Activated CD4-positive, alpha-beta T cell treated with anti-CD3 and anti-CD28 coated beads, Interleukin-10, Interleukin-2, amounts not matched to agents 100 ng/mL and 50 ng/mL, durations not matched to agents 16 hours and 8 hours (primary cell): ENCODE measurements at places on chromosomes 13 and 19.
A peak's percentile ranks its signal among the peaks of the same experiment; 100 is the strongest.

DNA sequence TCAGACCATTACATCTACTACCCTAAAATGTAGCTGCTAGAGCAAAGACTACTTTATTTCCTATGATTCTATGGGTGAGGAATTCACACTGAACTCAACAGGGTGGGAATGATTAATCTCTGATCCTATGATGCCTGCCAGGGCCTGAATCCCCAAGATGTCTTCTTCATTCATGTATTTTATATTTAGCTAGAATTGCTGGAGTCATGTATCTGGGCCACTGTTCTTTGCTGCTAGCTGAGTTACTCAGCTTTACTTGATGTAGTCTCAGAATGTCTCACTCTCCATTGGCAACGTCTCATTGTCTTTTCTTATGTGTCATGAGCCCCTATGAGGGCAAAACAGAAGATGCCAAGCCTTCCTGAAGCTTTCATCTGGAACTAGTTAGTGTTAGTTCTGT, 21.1 kb downstream of the ZNF582 start:
- DNase-seq, result no peak

- DNase-seq, result peak; percentile 38
These were observed 23.0 kb downstream of the PIN1 start for GRCh38 chr19:9857920-9858746.

GRCh38 chr19:33795370-33796163, 1.1 kb upstream of the KCTD15 start:
- DNase-seq, result peak; percentile 77

GRCh38 chr19:37936886-37937285, 29.9 kb downstream of the SIPA1L3 start:
- no peak for DNase-seq

GRCh38 chr19:48511800-48512503, at the start of gene LMTK3:
TSS of gene LMTK3 (minus strand) at chr19:48511835. CDS start at chr19:48511576, 259 bp downstream.
- peak; percentile 78 for DNase-seq

- DNase-seq, result peak; percentile 60
These were observed 702 bp downstream of the PTH2 start for GRCh38 chr19:49422407-49423070.

DNA sequence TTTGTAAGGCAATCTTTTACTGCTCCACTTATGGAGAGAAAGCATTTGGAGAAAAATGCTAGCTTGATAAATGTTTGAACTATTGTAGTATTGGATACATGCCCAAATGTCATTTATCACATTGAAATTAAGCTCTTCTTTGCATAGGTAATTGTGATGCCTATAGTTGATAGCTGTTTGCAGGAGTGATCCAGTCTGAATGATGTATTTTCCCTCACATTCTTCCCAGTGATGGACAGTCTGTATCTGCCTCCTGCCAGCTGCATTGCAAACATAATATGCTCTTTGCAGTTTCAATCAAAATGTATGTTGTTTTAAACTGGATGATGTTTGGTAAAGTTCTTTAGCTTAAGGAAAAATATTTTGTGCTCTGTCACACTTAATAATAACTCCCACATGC, 89.8 kb downstream of the EDNRB start:
- no peak for DNase-seq

DNA sequence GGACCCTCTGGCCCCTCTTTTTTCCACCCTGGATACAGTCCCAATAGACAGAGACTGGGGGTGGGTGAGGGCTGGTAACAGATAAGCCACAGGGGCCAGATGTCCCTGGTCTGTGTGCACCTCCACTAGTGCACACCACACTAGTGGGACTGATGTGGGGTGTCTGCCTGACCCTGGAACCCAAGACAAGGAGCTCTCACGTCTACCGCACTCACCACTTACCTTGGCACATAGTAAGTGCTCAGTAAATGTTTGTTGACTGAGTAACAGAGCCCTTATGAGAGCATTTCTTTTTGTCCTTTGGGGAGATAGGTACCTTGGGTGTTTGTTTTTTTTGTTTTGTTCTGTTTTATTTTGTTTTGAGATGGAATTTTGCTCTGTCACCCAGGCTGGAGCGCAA, 23.1 kb upstream of the ZNF414 start:
- DNase-seq, result no peak

DNA sequence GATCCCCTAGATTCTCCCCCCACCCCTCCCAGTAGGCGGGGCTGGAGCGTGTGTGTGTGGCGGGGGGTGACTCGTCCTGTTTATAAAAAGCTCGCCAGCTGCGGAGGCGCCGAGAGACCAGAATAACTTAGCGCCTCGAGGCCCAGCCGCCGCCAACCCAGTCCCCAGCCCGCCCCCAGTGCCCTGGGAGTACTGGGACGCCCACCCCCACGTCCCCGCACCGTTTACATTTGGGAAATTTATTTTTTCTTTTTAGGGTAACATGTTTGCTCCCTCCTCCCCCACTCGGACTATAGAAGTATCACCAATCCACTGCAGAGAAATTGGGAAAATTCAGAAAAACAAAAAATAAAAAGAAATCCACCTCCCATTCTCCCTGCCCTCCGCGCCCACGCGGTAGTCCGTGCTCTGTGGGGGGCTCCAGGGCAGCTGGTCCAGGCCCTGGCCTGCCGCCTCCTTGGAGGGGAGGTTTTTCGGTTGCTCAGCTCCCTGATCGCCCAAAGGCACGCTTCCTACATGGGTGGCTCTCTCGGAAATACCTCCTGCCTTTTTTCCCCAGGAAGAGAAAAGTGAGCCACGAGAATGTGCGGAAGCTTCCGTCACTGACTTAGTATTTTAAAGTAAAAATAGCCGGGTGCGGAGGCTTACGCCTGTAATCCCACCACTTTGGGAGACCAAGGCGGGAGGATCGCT, 1.5 kb upstream of the RAB3A start:
- peak; percentile 42 for DNase-seq

- DNase-seq, result no peak
These were observed 84.8 kb downstream of the PCDH17 start for GRCh38 chr13:57716295-57716694.

GRCh38 chr19:1827566-1828278, 15.6 kb upstream of the ATP8B3 start:
- DNase-seq, result no peak

DNA sequence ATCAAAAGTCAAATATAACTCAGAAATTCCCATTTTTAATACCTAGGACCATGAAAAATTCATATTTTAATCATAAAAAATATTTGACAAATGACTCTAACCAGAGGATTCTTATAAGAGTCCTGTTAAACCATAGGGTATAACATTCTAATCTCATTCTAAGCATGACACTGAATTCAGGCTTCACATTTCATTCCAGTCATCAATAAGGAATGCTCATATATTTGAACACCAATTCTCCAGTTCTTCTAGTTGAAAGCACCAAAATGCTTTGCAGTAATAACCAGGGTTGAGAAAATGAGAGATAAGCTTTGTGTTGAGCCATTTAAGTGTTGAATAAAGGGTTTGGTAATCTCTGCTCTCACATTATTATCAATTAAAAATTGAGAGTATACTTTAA, 147.5 kb downstream of the VWA8 start:
- no peak for DNase-seq

- DNase-seq, result no peak
These were observed 121.6 kb upstream of the SGCG start for GRCh38 chr13:23059173-23059572.

DNA sequence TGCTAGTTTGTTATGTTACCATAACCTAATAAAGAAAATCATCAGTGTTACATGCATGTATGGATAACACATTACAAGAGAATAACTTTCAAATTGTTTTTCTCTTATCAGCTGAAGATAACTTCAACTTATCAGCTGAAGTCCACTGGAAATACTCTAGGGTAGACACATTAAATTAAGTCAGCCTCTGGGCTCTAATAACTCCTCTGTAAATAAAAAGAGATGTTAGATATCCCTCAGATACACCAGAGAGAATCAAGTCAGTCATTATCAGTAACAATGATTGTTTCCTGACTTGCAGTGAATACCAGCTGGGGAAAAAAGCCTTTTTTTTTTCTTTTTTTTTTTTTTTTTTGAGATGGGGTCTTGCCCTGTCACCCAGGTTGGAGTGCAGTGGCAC, 1.6 kb upstream of the KBTBD7 start:
- DNase-seq, result no peak

- no peak for DNase-seq
These were observed 9.8 kb downstream of the GJA3 start for GRCh38 chr13:20151016-20151415.

DNA sequence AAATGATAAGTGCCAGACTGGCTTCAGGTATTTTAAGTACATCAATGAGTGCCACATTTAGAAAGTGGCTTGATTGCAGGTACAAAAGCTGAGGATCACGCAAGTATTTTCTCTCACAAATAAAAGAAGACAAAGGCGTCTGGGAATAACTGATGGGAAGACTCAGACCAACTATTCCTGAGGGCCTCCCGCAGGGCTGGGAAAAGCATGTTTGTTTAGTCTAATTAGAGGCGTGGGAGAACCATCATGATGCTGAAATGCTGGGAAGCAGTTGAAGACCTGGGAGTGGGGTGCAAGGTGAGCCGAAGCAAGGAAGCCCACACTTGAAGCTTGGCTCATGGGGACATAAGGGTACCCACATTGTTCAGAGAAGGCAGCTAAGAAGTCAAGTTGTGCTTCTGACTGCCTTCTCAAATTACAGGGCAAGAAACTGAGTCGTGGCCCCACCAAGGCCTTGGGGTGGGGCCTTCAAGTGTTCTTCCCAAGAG, 536.0 kb downstream of the MYO16 start:
- no peak for DNase-seq

DNA sequence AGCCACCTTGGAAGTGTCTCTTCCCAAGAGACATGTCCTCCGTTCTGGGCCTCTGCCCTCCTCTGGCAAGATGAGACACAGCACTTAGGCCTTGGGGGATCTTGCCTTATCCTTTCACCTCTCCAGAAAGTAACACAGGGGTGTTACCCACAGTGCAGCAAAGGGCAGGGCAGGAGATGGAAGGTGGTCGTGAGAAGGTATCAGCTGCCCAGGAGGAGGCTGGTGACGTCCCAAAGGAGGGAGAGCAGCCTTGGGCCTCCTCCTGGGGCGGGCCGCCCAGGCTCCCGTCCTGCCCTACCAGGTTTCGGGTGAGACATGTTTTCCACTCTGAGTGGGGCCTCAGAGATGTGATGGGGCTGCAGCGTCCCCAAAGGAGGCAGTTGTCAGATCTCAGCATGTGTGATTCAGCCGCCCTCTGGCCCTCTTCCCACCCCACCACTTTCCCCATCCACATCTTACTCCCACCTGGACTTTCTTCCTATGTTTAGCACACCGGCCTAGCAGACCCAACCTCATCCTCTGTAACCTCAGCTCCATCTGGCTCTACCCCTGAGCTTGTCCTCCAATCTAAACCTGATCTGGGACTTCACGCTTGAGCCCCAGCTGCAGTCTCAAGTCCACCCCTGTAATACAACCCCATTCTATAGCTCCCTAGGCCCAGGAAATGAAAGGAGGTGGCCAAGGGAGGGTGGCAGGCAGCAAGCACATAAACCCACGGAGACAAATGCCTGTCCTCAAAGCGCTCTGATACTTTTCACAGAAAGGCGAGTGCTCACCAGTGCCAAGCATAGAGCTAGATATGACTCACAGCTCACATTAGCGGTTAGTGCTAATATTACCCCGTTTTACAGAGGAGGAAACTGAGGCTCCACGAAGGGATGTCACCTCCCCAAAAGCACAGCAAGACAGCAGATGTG, 9.3 kb downstream of the POU2F2 start:
- DNase-seq, result peak; percentile 80

DNA sequence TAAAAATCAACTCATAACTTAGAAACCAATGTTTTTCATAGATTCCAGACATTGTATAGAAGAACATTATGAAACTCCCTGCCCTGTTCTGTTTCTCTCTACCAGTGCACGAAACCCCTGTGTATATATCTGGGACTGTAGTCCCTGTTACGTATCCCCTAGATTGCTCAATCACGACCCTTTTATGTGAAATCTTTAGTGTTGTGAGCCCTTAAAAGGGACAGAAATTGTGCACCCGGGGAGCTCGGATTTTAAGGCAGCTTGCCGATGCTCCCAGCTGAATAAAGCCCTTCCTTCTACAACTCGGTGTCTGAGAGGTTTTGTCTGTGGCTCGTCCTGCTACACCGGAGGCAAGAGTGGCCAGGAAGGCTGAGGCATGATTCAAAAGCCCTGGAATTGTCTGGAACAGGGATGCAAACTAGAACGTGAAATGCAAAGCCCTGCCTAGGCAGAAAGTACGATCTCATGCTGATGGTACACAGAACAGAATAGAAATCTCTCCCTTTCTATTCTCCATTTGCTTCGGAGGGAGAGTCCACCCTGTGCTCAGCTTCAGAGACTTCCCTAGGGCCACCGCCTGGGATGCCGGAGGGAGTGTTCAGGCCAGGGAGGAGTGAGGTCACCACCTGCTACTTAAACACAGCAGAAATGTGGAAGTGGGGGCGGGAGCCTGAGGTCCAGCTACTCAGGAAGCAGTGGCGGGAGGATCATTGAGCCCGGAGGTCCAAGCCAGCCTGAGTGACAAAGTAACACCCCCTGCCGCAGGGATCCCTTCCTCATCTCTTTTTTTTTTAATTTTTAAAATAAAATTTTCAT, 758 bp upstream of the ZNF888 start:
- no peak for DNase-seq

DNA sequence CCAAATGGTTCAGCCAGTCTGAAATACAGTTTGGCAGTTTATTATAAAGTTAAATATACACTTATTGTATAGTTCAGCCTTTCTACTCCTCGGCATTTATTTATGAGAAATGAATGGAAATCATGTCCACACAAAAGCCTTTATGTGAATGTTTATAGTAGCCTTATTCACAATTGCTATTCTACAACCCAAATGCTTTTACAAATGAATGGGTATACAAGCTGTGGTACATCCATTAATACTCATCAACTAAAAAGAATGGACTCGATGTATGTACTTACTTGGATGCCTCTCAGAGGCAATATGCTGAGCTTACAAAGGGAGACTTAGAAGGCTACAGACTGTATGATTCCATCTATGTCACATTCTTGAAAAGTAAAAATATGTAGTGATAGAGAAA, 150.7 kb downstream of the NBEA start:
- no peak for DNase-seq

DNA sequence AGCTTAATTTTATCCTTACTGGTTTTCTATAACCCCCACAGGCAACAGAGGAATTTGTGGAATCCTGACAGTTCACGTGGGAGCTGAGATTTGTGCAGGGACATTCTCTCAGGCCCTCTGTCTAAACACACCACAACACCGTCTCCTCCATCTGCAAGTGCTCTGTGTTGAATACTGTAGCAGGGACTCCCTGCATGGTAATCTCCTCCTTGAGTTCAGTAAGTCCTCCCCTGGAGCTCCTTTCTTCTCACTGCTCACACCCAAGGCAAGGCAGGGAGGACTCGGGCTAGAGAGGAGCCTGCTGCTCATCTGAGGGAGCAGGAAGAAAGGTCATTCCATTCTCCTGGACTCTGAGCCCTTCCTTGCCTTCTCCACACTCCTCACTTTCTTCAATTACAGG, 348.2 kb downstream of the KCTD12 start:
- DNase-seq, result no peak
